ENCODE measurements at places on chromosomes 16 and 17.
A peak's percentile ranks its signal among the peaks of the same experiment; 100 is the strongest.

DNA sequence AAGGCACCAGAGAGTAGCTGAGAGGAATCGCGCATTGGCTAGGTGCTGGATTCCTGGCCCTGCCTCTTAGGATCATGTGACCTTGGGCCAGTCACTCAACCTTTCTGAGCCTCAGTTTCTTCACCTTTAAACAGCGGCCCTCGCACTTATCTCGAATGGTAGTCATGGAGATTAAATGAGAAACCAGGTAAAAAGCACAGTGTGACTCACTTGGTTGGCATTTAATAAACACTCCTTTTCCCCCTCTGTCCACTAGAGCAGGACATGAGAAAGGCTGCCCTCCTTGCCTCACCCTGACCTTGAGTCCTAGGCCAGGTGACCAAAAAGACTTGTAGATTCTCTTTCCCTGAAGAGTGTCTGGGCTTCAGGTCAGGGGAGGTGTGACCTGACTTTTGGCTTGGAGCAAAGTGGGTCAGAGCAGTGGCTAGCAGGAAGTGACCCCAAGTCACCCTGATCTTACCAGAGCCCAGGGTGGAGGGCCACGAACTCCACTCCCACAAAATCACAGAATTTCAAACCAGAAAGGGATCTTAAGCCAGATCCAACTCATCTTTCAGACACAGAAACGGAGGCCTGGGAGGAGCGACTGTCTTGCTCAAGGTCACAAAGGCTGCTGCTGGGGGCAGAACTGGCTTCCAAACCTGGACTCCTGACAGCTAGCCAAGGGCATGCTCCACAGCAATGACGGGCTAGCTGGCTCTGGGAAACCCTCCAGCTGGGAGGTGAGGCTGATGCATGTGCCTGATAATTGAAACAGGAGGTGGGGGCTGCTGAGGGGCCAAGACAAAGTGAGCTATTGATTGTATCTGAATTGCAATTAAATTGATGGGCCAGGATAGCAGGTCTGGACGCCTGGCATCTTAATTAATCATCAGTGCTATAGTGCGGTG, 65.2 kb downstream of the PIPOX start:
- no peak for DNase-seq

GRCh38 chr17:43800736-43801135, 20.5 kb downstream of the CFAP97D1 start:
- DNase-seq, result no peak

GRCh38 chr17:1627182-1627981, 1.3 kb downstream of the SLC43A2 start:
- DNase-seq, result no peak

GRCh38 chr17:49694847-49695697, 12.7 kb downstream of the SLC35B1 start:
- DNase-seq, result peak; percentile 75

DNA sequence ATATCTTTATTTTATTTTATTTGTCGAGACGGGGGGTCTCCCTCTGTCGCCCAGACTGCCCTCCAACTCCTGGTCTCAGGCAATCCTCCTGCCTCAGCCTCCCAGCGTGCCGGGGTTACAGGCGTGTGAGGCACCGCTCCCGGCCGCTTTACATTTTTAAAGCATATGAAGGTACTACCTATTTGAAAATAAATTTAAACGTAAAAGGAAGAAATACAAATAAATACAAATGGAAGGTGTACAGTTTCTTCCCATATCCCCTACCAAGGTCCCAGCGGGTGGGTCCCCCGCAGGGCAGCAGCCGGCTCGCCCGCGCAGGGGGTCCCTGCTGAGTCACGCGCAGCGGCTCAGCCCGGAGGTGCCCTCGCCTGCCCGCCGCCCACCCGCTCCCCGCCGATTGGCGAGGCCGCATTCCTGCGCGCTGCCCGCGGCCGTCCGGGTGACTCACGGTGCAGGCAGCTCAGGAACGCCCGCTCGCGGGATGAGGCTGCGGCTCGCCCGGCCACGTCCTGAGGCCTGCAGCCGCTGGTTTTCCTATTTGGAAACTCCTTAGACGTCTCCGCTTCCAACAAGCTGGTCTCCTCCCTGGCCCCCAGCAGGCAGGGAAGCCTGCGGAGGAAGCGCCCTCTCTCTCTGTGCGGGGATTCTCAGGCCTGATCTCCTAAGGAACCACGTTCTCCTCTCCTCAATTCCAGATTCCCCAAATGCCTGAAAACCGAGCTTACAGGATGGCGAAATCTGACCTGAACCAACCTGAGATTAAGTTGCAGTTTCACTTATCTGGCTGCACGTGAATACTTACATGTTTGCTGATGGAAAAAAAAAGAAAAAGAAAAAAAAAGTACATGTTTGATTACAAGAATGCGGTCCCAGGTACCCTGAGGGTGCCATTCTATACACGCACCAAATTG, 54.8 kb upstream of the MAP3K14 start:
- DNase-seq, result peak; percentile 46

DNA sequence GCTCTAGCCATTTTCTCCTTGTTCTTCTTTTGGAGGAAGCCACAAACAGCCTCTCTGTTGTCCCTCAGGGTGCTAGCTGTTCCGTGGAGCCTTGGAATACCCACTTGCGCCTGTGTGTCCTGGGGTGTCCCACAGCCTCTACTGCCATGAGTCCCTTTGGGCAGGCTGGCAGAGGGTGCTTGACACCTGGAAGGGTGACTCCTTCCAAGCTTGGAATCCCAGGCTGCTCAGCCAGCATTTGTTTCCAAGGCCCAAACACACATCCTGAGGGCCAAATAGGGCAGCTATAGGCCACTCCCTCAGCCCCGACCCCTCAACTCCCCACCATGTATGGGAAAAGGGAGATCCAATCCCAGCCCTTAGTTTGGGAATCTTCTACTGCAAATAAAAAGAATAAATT, 14.9 kb downstream of the ZNHIT3 start:
- no peak for DNase-seq

- no peak for DNase-seq
Measured at GRCh38 chr16:4879049-4879448, 31.8 kb downstream of the UBN1 start.

DNA sequence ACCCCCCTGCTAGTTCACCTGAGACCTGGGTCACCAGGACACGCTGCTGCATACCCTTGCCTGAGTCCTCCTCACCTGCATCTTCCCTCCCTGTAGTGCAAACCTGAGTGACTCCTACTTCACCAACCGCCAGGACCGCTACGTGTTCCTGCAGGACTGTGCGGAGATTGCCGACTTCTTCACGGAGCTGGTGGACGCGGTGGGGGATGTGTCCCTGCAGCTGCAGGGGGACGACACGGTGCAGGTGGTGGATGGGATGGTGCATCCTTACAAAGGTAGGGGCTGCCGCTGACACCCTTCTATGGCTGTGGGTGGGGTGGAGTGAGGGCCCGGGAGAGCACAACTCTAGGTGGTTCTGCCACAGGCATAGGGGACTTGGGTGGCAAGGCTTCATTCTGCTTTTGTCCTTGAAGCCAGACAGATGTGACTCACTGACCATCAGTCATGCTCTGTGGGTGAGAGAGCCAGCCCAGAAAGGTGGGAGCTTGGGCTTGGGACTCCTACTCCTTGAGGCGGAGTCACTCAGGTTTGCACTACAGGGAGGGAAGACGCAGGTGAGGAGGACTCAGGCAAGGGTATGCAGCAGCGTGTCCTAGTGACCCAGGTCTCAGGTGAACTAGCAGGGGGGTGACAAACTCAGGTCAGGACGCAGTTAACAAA, 22.3 kb downstream of the PGS1 start:
- no peak for DNase-seq

DNA sequence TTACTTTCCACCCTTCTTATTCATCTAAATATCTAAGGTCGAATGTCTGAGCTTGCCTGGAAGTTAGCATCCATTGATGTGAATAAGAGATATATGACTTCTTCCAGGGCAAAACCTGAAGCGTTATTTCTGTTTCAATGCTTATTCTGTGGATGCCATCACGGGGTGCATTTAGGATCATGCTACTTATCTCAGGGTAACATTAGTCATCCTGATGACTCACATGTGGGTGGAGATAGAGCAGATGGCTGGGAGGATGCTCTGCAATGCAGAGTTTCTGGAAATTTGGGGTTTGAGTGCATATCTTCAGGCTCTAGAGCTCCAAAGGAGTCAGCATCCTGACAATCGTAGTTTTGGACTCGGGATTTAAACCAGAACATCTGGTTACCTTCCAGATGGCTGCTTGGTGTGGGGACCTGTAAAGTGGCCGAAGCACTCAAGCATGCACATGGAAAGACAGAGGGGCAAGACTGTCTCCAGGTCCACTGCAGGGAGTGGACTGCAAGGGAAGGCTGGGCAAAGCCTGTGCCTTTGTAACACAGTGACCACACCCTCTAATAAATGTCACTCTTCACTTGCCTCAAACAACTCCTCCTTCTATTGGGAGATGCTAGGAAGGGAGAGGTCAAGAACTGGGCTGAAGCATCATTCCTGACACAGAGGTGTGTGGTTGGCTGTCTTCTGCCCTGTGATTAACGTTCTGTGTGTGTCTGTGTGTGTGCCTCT, 175.2 kb upstream of the SALL1 start:
- DNase-seq, result no peak

DNA sequence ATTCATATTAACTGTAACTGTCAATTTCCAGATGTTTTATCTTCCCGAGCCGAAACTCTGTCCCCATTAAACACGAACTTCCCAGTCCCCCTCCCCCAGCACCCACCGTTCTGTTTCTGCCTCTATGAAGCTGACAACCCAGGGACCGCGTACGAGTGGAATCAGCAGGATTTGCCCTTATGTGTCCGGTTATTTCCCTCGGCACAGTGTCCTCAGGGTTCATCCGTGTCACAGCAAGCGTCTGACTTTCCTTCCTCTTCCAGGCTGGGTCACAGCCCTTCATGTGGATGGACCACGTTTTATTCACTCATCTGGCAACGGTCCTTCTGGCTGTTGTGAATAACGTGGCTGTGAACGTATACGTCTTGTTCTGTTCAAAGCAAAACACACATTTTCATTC, 31.3 kb downstream of the METRNL start:
- DNase-seq, result no peak

GRCh38 chr17:69326377-69327059, 415 bp downstream of the ABCA5 start:
- DNase-seq, result no peak

- no peak for DNase-seq
Measured at GRCh38 chr17:62696256-62696655, 68.8 kb downstream of the MRC2 start.

GRCh38 chr16:71524566-71525553, 1.4 kb upstream of the CHST4 start:
- no peak for DNase-seq

GRCh38 chr16:85960486-85961046, 61.6 kb downstream of the IRF8 start:
- DNase-seq, result no peak

GRCh38 chr17:40511667-40512220, 10.3 kb upstream of the TNS4 start:
- DNase-seq, result no peak

DNA sequence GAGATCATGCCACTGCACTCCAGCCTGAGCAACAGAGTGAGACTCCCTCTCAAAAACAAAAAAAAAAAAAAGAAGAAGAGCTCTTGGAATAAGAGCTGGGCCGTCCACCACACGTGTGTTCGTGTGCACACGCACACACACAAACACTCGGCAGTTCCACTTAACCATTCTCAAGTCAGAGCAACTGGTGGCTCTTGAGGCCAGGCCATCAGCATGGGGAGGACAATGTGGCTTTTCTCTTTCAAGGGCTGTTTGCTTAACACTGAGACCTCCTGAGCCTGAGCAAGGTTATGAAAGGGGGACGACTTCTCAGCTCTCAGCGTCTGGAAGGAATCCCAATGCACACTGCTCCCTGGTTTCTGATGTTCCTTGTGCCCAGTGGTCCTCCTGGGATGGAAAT, 444.9 kb downstream of the SOX9 start:
- DNase-seq, result no peak

DNA sequence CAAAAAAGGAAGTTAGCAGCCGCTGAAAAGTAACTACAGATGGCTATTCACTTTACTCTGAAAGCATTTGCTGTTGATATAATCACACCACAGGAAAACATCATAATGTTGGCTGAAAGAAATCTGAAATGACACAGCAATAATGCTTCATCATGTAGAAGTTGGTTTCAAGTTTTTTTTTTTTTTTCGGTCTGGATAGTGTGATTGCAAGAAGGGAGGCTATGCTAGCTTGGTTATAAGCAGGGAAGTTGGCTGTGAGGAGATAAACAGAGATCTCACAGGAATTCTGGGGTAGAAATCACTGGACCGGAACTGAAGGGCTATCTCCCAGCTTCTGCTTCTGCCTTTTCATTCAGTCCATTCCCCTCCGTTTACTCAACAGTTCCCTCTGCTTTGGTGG, 57.9 kb downstream of the MYO1D start:
- no peak for DNase-seq

DNA sequence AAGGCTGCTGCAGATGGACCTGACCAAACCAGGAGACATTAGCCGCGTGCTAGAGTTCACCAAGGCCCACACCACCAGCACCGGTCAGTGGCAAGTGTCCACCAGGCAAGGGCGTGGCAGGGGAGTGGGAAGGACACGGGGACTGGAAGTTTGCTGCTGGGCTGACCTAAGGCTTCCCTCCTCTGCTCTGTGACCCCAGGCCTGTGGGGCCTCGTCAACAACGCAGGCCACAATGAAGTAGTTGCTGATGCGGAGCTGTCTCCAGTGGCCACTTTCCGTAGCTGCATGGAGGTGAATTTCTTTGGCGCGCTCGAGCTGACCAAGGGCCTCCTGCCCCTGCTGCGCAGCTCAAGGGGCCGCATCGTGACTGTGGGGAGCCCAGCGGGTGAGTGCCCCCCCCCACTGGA, 4.8 kb downstream of the HSD11B2 start:
- DNase-seq, result no peak

GRCh38 chr17:39963829-39964228, 1.0 kb downstream of the GSDMA start:
- DNase-seq, result no peak

DNA sequence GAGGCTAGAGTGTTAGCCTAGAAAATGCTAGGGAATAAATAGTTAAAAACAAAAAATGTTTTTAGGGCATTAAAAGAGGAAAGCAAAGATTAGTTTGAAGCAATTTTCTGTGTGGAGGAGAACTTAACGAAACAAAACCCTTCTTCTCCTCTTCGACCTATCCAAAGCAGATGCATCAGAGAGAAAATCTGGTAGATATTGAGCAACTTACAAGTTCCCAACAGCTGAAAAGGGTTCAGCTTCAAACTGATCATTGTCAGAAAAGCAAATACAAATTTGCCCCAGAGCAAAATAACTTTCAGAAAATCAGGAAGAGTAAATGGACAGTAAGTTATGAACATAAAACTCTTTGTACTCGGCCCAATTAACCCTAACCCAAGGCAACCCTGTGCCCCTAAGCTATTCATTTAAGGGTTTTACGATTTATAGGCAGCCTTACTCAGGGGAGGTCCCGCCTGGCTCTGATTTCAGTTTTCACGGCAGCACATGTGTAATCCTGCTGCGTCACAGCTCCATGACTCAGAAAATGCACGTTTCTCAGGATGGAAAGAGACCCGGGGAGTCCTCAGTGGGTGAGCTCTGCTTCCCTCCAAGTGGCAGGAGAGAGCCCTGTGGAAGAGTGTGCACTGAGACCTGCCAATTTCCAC, 405.7 kb upstream of the SALL1 start:
- DNase-seq, result no peak

- no peak for DNase-seq
Measured at GRCh38 chr16:52561910-52562741, 15.2 kb upstream of the TOX3 start.
